ENCODE measurements at places on chromosomes 1 and 21.

GRCh38 chr1:247992986-247993385 lies 20.5 kb upstream of the OR2L5 start:
- H3K27ac ChIP-seq = no peak overlapping the region
- H3K36me3 ChIP-seq = peaks cover 4% of the 10 kb centered on the region

- peaks cover 45% of the 10 kb centered on the region for H3K4me1 ChIP-seq
- no peak for DNase-seq
- peaks cover 21% of the 10 kb centered on the region for H3K36me3 ChIP-seq
- H3K27me3 ChIP-seq = peaks cover 5% of the 10 kb centered on the region
- H3K27ac ChIP-seq = peak overlapping the region; percentile 81
- H3K4me3 ChIP-seq = no peak overlapping the region
These were observed 4.7 kb downstream of the ADIPOR1 start for GRCh38 chr1:202953392-202953791.

DNA sequence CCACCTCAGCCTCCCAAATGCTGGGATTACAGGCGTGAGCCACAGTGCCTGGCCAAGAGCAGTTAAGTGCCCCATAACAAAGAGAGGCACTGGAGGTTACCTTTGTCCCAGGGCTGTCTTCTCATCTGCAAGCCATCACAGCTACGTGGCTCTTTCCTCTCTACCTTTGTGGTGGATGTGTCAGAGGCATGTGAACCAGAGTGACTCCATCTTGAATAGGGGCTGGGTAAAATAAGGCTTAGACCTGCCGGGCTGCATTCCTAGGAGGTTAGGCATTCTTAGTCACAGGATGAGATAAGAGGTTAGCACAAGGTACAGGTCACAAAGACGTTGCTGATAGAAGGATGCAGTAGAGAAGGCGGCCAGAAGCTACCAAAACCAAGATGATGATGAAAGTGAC lies 59.4 kb upstream of the POU2F1 start:
- no peak overlapping the region for H3K27ac ChIP-seq
- H3K4me3 ChIP-seq = no peak overlapping the region
- H3K36me3 ChIP-seq = no peaks in the 10 kb centered on the region
- H3K27me3 ChIP-seq = peaks cover 7% of the 10 kb centered on the region

- no peak overlapping the region for H3K27ac ChIP-seq
- no peaks in the 10 kb centered on the region for H3K36me3 ChIP-seq
- H3K4me1 ChIP-seq = peaks cover 12% of the 10 kb centered on the region
- no peak for DNase-seq
- no peak overlapping the region for H3K4me3 ChIP-seq
These were observed 27.0 kb upstream of the PEF1 start for GRCh38 chr1:31671561-31672201.

Measured in endothelial cell (in vitro differentiated cells).